Ovary (tissue), 10 donors: ENCODE measurements at places on chromosomes 7 and 10. TPM values are rescaled to one million over a fixed set of nuclear protein-coding genes. Genes with fewer than 3 reads are reported as not detected.

The ELN gene
- total RNA-seq: 20.3 TPM

The CFAP46 gene
- total RNA-seq: not detected

The PNLIP gene
- total RNA-seq: not detected

The AHCYL2 gene
- 12.6 TPM for total RNA-seq

The EPHA1 gene
- 3.1 TPM for total RNA-seq

The ABCB4 gene
- 0.95 TPM for total RNA-seq

The SPDYE16 gene
- total RNA-seq: 0.28 TPM

DNA sequence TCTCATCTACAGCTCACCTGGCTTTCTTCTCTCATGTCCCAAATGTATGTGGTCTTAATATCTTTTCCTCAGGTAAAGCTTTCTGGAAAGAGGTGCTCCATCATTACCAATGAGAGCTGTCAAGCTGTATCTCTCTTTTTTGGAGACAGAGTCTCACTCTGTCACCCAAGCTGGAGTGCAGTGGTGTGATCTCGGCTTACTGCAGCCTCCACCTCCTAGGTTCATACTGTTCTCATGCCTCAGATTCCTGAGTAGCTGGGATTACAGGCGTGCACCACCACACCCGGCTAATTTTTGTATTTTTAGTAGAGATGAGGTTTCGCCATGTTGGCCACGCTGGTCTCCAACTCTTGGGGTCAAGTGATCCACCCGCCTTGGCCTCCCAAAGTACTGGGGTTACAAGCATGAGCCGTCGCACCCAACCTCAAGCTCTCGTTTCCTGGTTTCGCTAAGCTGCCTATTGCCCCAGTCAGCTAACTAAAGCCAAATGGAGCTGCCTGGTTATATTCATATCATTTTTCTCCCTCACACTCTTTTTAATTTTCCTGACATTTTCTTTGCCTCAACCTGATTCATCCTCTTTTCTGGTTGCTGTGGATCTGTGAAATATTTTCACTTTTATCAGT lies 60.5 kb downstream of the SUFU start:
- H3K36me3 ChIP-seq: no peaks in the 10 kb centered on the region
- H3K27ac ChIP-seq: no peak overlapping the region
- no peaks in the 10 kb centered on the region for H3K27me3 ChIP-seq
- DNase-seq: no peak
- no peak overlapping the region for H3K4me3 ChIP-seq

- no peaks in the 10 kb centered on the region for H3K36me3 ChIP-seq
- H3K27me3 ChIP-seq: no peaks in the 10 kb centered on the region
- no peak for DNase-seq
- H3K4me1 ChIP-seq: no peaks in the 10 kb centered on the region
Observed at GRCh38 chr10:1392127-1392526, 335.9 kb downstream of the WDR37 start.

GRCh38 chr10:8460626-8461025 lies 406.1 kb downstream of the GATA3 start:
- no peaks in the 10 kb centered on the region for H3K36me3 ChIP-seq
- H3K27me3 ChIP-seq: no peaks in the 10 kb centered on the region
- no peak overlapping the region for H3K27ac ChIP-seq
- DNase-seq: no peak

The PPP1R3C gene
- 16.7 TPM for total RNA-seq

The CALCR gene
- 0.10 TPM for total RNA-seq

The CC2D2B gene
- 1.2 TPM for total RNA-seq

GRCh38 chr7:137839903-137840779 lies 6.6 kb downstream of the DGKI start:
- no peak overlapping the region for H3K27ac ChIP-seq
- H3K27me3 ChIP-seq: no peaks in the 10 kb centered on the region
- no peak overlapping the region for H3K4me3 ChIP-seq
- DNase-seq: no peak

The PTER gene
- 2.8 TPM for total RNA-seq

The GDF10 gene
- not detected for total RNA-seq

The GIMAP8 gene
- 7.2 TPM for total RNA-seq

DNA sequence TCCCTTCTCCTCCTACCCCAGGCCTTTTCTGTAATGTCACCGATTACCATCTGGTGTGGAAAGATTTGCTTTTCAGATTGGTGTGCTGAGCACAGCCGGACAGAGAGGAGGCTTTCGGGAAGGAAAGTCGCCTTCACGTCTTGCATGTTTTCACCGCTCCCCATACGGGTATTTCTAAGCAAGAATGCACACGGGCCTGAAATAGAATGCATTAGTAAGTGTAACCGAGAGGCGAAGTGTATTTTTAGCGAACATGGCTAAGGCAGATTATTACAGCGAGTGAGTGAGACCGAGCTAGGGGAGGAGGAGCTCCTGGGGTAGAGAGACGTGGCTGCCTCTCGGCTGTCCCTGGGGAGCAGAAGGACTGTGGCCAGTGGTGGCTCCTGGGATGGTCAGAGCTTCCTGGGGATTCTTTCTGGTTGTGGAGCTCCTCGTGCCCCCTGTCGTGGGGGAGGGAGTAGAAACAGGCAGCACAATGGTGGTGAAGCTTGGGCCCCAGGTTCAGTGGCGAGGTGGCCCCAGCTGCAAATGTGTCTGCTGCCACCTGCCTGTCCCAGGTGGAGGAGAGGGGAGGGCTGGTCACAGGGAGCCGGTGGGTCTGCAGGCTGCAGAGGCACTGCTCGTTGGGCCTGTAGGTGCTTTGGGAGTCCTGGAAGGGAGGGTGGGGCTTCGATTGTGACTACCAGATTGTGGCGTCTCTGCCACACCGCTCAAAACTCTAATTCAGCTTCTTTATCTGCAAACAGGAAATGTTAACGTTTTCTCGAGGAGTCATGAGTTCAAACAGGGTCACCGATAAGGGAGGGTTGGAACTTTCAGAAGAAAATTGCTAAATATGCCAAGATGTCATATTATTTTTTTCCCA lies 135.8 kb downstream of the CAMK1D start:
- no peaks in the 10 kb centered on the region for H3K36me3 ChIP-seq
- H3K27me3 ChIP-seq: no peaks in the 10 kb centered on the region
- H3K4me3 ChIP-seq: no peak overlapping the region
- H3K4me1 ChIP-seq: peaks cover 2% of the 10 kb centered on the region

DNA sequence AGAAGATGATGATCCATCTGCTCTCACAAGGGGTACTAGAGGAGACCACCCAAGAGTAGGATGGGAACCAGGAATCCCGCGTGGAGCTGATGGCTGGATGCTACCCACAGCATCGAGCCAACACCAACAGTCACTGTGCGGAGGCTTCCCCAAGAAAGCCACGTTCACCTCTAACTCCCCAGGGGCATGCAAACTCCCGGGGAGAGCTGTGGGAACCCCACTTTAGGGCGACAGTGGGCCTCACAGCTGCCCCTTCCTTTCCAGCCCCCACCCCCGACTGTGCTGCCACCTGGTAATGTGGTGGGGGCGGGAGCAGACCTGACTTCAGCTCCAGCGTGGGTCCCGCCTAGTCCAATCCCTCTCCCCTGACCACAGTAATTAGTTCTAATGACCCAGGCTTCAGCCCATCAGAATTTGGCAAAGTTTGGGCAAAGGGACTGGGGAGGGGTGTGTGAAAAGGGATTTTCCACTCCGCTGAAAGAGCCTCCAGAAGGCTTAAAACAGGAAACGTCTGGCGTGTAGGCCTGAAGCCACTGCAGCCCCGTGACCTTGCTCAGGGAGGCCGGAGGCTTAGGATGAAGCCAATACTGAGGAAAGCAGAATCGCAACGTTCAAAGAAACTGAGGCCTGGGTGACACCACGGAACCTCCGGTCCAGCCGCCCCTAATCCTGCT lies 20.3 kb downstream of the ASB13 start:
- H3K27ac ChIP-seq: peak overlapping the region; percentile 38
- H3K4me1 ChIP-seq: peaks cover 6% of the 10 kb centered on the region
- H3K36me3 ChIP-seq: no peaks in the 10 kb centered on the region
- DNase-seq: no peak
- no peak overlapping the region for H3K4me3 ChIP-seq

The CDHR1 gene
- total RNA-seq: 0.69 TPM

The PRKG1 gene
- 8.4 TPM for total RNA-seq

DNA sequence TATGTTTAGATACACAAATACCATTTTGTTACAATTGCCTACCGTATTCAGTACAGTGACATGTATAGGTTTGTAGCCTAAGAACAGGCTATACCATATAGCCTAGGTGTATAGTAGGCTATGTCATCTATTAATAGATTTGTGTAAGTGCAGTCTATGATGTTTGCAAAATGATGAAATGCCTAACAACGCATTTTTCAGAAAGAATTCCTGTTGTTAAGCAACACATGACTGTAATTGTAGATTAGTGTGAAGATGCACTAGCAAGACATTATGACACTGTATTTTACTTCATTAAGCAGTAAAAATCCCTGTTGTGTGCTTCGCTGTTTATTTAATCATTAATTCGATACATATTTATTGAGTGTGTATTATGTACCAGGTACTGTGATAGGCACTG lies 446.0 kb downstream of the SUGCT start:
- no peak for DNase-seq
- H3K27ac ChIP-seq: no peak overlapping the region

GRCh38 chr10:3777981-3778691 lies 6.9 kb downstream of the KLF6 start:
- no peak overlapping the region for H3K4me3 ChIP-seq
- no peak for DNase-seq
- no peak overlapping the region for H3K27ac ChIP-seq
- peaks cover 18% of the 10 kb centered on the region for H3K4me1 ChIP-seq
- H3K36me3 ChIP-seq: no peaks in the 10 kb centered on the region
- H3K27me3 ChIP-seq: no peaks in the 10 kb centered on the region

DNA sequence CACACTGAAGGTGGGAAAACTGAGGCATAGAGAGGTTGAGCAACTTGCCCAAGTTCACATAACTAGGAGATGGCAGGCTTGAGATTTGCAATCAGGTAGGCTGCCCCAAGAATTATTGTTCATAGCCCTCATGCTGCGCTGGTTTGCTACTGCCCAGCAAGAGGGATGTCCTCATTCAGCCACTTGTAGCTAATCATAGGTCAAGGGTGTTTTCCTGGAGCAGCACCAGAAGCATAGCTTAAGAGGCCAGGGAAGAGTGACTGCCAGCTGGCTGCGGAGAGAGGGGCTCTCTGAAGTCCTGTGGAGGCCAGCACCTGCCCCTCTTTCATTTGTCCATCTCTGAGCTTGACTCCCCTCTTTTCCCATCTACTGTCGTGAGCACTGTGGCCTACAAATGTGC lies 15.0 kb downstream of the CDHR3 start:
- H3K27me3 ChIP-seq: no peaks in the 10 kb centered on the region
- no peak overlapping the region for H3K4me3 ChIP-seq
- H3K36me3 ChIP-seq: no peaks in the 10 kb centered on the region
- H3K27ac ChIP-seq: no peak overlapping the region
- no peaks in the 10 kb centered on the region for H3K4me1 ChIP-seq
- no peak for DNase-seq

The CDK14 gene
- total RNA-seq: 48.9 TPM

The FEZF1 gene
- total RNA-seq: not detected

The BMPER gene
- total RNA-seq: 15.3 TPM

- H3K4me3 ChIP-seq: no peak overlapping the region
- H3K36me3 ChIP-seq: no peaks in the 10 kb centered on the region
- no peaks in the 10 kb centered on the region for H3K4me1 ChIP-seq
- H3K27me3 ChIP-seq: no peaks in the 10 kb centered on the region
- no peak for DNase-seq
Observed at GRCh38 chr7:31910191-31910590, 160.0 kb downstream of the PDE1C start.

GRCh38 chr10:103745341-103746247 lies 109.8 kb downstream of the SH3PXD2A start:
- H3K4me3 ChIP-seq: no peak overlapping the region
- H3K36me3 ChIP-seq: no peaks in the 10 kb centered on the region
- H3K27ac ChIP-seq: no peak overlapping the region

The CHAT gene
- total RNA-seq: not detected

The IFIT1B gene
- not detected for total RNA-seq

DNA sequence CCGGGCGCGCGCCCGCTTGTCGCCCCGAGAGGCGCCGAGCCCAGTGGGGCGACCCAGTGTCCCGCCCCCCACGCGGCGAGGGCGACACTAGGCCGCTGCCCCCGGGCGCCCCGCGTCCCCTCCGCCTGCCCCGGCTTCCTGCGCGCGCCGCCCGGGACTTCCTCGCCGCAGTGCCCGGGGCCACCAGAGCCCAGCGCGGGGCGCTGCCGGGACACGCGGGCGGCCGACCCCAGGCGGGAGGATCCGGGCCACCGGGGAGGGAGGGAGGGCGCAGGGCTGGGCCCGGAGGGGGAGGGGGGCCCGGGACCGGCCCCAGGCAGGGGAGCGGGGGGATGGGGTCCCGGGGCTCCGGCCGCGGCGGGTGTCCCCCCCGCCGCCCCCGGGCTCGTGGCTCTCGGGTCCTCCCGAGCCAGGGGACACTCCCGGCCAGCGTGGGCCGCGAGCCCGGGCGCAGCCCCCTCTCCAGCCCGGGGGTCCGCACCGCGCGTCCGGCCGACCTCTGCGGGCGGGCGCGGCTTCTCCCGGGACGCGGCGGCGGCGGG lies 435 bp upstream of the PWWP2B start:
- H3K27me3 ChIP-seq: no peaks in the 10 kb centered on the region
- H3K4me3 ChIP-seq: peak overlapping the region; percentile 74
- H3K4me1 ChIP-seq: peaks cover 11% of the 10 kb centered on the region
- DNase-seq: peak; percentile 68
- H3K27ac ChIP-seq: peak overlapping the region; percentile 97
- H3K36me3 ChIP-seq: no peaks in the 10 kb centered on the region

DNA sequence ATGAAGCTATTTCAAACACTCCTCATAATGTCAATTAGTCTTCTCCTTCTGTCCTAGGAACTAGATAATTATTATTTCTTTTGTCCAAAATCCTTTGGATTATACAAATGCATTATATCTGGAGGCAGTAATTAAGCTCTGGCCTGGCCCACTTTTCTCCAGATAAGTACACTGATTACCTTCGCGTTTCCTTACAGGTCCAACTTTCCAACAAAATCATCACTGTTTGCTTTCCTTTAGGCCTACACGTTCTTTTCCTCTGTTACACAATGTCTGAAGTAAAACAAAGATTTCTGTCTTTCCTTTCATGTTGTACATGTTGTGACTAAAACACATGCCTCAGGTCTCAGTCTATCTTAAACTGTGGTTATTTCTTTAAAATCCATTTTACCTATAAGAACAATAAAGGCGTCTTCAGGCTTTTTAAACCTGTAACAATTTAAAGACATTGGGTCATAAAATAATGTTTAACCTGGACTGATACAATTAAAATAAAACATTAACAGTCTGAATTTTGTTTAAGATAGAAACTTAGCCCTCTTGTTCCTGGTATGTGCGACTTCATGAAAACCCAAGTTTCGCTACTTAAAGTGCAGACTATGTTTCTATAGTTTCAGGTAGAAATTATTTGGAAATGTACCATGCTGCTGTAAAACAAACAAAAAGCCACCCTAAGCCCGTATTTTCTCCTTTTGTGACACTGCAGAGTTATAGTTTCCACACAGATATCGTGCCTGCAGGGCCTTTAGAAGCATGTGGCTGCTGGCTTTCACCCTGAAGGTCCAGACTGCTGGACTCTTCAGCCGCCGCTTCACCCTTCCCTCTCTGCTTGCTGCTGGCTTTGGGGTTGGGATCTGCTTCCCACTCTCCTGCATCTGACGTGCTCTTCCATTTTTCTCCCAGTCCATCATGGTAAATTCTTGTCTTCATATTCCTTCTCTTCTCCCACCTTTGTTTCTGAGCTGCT lies 381.7 kb downstream of the DPP6 start:
- no peaks in the 10 kb centered on the region for H3K4me1 ChIP-seq
- H3K36me3 ChIP-seq: no peaks in the 10 kb centered on the region
- no peak overlapping the region for H3K4me3 ChIP-seq
- no peaks in the 10 kb centered on the region for H3K27me3 ChIP-seq
- DNase-seq: no peak
- no peak overlapping the region for H3K27ac ChIP-seq

- no peak overlapping the region for H3K4me3 ChIP-seq
- no peak overlapping the region for H3K27ac ChIP-seq
- DNase-seq: no peak
- no peaks in the 10 kb centered on the region for H3K27me3 ChIP-seq
- H3K4me1 ChIP-seq: peaks cover 10% of the 10 kb centered on the region
Observed at GRCh38 chr7:69757981-69758430, 159.7 kb downstream of the AUTS2 start.

The TMEM243 gene
- total RNA-seq: 49.8 TPM

The EBF3 gene
- total RNA-seq: 0.36 TPM
